ENCODE measurements at places on chromosomes 12 and 14. TPM values are rescaled to one million over a fixed set of nuclear protein-coding genes. Genes with fewer than 3 reads are reported as not detected.

TMEM179 gene
- total RNA-seq: 0.15 TPM

ENTPD5 gene
- 9.7 TPM for total RNA-seq

KLRB1 gene
- total RNA-seq: 1.2 TPM

NOS1 gene
- not detected for total RNA-seq
